ENCODE measurements at places on chromosomes 7 and 10.
A peak's percentile ranks its signal among the peaks of the same experiment; 100 is the strongest.

DNA sequence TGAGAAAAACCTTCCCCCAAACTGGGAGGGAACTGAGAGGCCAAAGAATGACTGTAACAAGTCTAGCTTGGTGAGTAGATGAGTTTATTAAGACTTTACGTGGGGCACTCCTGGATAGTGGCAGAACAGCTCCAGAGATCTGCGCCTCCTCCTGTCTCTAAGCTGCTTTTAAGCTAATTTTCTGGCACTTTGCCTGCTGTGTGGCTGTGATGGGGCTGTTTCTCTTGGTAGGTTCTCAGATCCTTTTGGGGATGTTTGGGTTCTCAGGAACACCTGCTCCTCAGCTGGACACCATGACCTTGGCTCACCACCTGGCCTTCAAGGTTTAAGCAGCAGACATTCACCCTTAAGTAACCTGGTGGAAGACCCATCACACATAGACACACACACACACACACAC is 68.3 kb downstream of the AKR1E2 start:
- DNase-seq, result no peak

DNA sequence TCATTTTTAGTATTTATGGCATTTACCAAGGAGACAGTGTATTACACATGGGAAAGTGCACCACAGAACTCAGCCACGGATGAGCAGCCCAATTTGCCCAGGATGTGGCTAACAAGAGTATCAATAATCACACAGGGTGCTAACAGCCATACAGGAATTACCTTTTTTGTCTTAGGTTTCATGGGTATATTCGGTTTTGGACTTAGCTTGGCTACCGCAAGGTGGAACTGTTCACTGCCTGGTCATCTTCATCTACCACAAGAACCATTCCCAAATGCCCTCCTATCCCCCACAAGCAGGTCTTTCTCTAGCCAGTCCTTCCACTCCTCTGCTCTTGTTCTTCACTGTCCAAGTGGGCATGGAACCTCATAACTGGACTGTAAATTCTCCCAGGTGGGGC is 6.0 kb downstream of the PDLIM1 start:
- no peak for DNase-seq

DNA sequence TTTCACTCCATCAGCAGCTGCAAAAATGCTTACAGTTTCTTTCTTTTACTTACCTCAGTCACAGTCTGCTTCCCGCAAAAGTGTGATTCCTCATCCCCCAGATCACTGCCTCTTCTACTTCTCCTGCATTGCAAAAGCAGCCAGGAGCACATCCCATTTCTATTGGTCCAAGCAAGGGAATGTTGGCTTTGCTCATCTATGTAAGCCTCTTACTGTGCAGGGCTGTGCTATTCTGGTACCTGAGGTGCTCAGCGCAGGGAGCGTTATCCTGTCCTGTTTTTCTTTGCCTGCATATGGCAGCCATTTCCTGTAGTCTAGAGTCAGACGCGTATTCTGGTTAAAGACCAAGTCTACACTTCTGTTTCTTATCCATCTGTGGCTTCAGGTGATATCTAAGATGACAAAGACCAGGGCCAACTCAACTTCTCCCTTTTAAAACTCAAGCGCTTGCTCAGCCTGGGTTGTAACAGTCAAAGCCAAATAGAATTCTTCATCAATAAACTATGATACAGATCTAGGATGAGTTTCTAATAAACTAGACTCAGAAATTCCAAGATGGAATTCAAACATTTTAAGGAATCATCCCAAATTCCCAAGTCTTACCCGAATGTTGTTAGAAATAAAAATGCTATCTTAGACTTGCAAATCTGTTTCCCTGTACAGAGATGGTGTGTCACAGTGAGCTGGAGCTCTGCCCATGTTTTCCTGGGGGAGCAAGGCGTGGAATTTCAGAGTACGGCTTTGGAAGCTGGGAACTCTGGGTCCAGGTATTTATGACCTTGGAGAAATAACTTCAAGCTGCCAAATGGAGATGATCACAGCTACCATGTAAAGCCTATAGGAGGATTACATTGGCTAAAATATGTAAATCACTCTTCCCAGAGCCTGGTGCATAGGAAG is 6.1 kb upstream of the RBM17 start:
- no peak for DNase-seq

- DNase-seq, result no peak
These were observed 47.5 kb downstream of the GNA12 start for GRCh38 chr7:2796358-2797352.

DNA sequence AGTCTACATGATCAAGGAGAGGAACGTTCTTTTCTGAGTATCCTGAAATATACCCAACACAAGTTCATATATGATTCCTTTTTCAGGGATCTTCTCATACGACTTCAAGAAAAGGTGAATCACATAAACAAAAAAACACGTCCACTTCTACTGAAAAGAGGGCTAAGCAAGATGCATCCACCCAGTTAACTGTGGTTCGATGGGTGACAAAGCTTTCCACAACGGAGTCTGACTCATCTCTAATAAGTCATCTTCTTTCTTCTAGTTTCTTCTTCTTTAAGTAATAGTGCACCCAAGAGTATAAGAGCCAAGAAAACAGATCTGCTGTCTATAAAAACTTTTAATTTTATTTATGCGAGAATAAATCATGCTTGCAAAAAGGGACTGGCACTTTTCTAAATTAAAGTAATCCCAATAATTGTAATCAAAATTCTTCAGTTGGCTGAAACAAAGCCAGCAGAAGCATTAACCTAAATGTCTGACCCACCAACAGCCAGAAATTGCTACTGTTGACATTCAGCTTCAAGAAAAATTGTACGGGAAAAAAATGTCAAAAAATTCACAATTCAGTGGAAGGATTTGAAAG is 146.9 kb upstream of the ANK3 start:
- DNase-seq, result no peak

- DNase-seq, result no peak
These were observed 375.5 kb downstream of the SEMA3D start for GRCh38 chr7:84811362-84811761.

DNA sequence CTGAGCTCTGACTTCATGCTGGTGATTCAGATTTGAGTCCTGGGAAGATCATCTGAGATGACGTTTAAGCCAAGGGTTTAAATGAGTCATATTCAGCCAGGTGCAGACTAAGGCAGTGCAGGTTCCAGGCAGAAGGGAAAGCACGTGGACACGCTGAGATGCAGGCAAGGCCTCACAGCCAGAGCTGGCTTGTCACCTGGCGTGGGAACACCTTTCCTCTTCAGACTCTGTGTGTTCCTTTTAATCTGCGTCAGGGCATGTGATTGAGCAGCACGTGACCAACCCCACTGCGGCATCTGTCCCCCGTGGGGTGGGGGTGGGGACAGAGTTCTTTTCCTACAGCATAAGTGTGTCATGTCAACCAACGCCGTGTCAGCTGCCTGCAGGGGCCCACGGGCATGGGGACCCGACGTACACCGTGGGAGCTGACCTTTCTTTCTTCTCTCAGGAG is 10.7 kb upstream of the IDI2 start:
- no peak for DNase-seq

DNA sequence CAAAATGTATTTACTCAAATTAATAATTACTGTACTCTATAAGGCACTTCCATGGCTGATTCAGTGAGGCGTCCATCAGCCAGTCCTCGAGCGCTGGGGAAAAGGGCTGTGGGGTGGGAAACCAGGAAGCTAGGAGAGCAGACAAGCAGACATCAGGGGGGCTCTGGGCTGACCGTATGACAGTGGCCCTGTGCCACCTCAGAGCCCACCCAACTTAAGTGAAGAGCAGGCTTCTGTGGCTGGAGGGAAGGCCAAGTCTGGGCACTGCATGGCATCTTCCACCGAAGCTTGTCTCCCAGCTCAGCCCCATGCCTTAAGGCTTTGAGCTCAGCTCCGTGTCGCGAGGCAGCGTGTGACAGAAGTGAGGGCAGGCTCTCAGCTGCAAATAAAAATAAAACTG is 464.5 kb upstream of the ZMIZ1 start:
- DNase-seq, result no peak

DNA sequence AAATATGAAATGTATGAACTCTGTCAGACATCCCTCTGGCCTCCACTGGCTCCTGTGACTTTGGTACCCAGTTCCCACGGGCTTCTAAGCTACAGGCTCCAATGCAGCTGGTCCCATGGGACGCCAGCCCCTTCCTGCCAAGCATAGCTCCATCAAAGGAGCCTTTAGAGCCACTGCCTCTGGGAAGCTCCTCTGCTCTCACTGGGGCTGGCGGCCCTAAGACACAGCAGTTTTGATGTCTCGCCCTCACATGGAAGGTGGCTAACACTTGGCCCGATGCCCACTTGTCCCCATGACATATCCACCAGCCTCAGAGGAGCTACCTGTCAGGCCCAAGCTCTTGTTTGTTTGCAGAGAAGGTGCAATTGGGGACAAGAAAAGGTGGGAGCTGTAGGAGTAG is 453.7 kb upstream of the LRRN3 start:
- no peak for DNase-seq

DNA sequence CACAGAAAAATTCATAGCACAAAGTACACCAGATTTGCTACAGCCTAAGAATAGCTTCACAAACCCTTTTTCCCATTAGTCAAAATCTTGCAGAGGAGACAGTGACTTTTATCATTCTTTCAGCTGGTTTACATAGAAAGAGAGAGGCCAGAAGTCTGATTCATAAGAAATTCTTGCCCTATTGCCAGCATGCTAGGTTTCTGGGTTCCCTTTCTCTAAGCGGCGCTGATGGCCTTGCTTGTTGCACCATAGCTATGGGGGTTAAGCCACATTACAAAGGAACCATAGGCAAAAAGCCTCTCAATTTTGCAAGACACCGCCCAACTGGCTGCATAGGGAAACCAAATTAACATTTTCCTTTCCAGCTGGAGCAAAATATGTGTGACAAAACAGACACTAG is 87.4 kb downstream of the ZNF467 start:
- no peak for DNase-seq

DNA sequence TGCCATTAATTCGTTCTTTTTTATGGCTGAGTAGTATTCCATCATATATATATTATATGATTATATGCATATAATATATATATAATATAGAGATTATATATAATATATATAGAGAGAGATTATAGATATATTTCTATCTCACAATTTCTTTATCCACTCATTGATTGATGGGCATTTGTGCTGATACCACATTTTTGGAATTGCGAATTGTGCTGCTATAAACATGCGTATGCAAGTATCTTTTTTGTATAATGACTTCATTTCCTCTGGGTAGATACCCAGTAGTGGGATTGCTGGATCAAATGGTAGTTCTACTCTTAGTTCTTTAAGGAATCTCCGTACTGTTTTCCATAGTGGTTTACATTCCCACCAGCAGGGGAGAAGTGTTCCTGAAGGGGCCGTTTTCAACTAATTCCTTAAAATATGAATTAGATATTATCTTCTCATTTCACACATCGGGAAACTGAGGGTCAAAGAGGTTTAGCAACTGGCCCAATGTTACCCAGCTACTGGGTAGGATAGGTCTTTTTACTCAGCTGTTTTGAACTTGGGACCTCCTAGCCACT is 16.5 kb downstream of the NFE2L3 start:
- no peak for DNase-seq

GRCh38 chr10:34087095-34087418 is 728.0 kb downstream of the PARD3 start:
- DNase-seq, result no peak

DNA sequence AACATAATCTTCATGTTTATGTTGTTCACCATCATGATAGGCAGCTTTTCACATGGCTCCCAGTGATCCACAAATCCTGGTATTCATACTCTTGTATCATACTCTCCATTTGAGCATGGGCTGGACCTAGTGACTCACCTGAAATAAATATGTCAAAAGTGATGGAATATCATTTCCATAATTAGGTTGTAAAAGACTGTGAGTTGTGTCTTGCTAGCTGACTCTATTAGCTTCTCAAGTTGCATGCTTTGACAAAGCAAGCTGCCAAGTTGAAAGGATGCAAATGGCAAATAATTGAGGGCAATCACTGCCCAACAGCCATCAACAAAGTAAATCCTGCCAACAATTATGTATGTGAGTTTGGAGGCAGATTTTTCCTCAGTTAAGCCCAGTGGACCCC is 300.4 kb downstream of the AHR start:
- peak; percentile 21 for DNase-seq

- DNase-seq, result no peak
These were observed 461.0 kb downstream of the KIF20B start for GRCh38 chr10:90162271-90162853.

- no peak for DNase-seq
These were observed 356.2 kb downstream of the SDK1 start for GRCh38 chr7:3657206-3657605.

DNA sequence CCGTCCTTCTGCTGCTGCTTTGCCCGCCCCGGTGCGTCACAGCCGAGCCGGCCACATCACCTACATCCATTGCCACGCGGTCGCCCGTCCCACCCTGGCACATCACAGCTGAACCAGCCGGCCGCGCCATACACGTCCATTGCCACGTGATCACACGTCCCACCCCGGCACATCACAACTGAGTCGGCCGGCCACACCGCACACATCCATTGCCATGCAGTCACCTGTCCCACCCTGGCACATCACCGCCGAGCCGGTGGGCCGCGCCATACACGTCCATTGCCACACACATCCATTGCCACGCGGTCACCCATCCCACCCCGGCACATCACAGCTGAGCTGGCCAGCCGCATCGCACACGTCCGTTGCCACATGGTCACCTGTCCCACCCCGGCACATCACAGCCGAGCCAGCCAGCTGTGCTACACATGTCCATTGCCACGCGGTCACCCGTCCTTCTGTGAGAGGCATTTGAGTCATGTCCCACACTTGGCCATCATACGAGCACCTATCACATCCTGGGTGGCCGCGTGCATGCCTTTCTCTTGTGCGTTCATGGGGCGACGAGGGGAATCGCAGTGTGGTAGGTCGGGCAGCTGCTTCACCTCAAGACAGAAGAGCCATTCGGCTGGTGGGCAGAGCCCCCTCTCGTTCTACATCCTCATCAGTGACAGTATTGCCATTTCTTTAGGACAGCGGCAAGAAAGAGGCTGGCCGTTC is 58.6 kb downstream of the JAKMIP3 start:
- DNase-seq, result no peak

GRCh38 chr7:139563856-139564255 is 40.4 kb downstream of the CLEC2L start:
- DNase-seq, result no peak

DNA sequence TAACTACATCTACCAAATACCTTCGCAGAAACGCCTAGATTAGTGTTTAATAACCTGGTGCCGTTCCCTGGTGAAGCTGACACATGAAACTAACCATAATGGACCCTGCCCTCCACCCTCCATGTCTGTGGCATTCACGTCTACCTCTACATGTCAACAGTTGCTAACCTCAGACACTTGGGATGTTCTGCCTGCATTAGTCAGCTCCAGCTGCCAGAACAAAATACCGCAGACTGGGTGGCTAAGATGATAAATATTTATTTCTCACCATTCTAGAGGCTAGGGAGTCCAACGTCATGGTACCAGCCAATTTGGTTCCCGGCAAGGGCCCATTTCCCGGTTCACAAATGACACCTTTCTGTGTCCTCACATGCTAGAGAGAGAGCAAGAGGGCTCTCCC is 118.5 kb upstream of the CHST15 start:
- DNase-seq, result no peak

GRCh38 chr7:522071-522950 is 2.7 kb upstream of the PDGFA start:
- DNase-seq, result peak; percentile 56

GRCh38 chr7:5477723-5478531 is 54.3 kb upstream of the TNRC18 start:
- no peak for DNase-seq

- DNase-seq, result no peak
These were observed 240.3 kb downstream of the IPMK start for GRCh38 chr10:58027426-58027825.

GRCh38 chr10:96622013-96622787 is 35.4 kb upstream of the TM9SF3 start:
- DNase-seq, result no peak

- no peak for DNase-seq
These were observed 41.3 kb downstream of the CCDC6 start for GRCh38 chr10:59865101-59865500.

Data from HTR-8/SVneo (cell line).